ENCODE measurements at places on chromosomes 6 and 20. TPM values are rescaled to one million over a fixed set of nuclear protein-coding genes. Genes with fewer than 3 reads are reported as not detected.

METTL24 gene
- 0.59 TPM for total RNA-seq

GSTA1 gene
- total RNA-seq, result not detected

VNN1 gene
- 0.12 TPM for total RNA-seq

CSTF1 gene
- 21.3 TPM for total RNA-seq

PI3 gene
- not detected for total RNA-seq

SLC22A1 gene
- total RNA-seq, result 0.53 TPM

NKAPL gene
- total RNA-seq, result 1.4 TPM

All from smooth muscle cell of the coronary artery (primary cell).